ENCODE measurements at places on chromosomes 12 and 14. TPM values are rescaled to one million over a fixed set of nuclear protein-coding genes. Genes with fewer than 3 reads are reported as not detected.

GRCh38 chr12:46811185-46811584, 14.6 kb downstream of the SLC38A4 start:
- no peaks in the 10 kb centered on the region for H3K36me3 ChIP-seq
- H3K27me3 ChIP-seq, result no peaks in the 10 kb centered on the region
- no peak overlapping the region for H3K4me3 ChIP-seq

DNA sequence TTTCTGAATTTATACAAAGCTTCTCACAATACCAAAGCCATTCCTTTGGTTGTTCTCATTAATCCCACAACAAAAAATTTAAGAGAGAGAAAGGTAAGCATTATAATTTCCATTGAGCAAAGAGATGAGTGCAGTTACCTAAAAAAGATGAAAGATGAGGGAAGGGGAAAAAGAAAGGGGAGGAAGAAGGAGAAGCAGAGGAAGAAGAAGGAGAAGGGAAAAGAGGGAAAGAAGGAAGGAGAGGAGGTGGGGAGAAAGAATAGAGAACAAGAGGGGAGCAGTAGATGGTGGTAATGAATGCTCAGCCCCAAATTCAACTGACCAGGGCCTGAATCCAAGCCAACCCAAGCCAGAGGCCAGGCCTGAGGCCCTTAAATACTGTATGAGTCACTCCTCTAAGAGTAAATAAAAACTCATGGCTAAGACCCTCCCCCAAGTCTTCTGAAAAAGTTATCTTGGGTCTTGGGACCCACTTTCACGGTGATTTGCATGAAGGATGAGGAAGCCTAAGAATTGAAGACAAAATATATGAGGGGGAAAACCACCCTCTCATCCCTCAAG, 144.6 kb downstream of the ITPR2 start:
- no peak overlapping the region for H3K27ac ChIP-seq
- no peaks in the 10 kb centered on the region for H3K36me3 ChIP-seq
- H3K4me1 ChIP-seq, result peaks cover 27% of the 10 kb centered on the region
- no peaks in the 10 kb centered on the region for H3K27me3 ChIP-seq

GRCh38 chr14:61492474-61492873, 171.1 kb downstream of the PRKCH start:
- H3K4me1 ChIP-seq, result no peaks in the 10 kb centered on the region
- H3K27ac ChIP-seq, result no peak overlapping the region
- no peak for DNase-seq
- no peaks in the 10 kb centered on the region for H3K27me3 ChIP-seq

- peak overlapping the region; percentile 91 for H3K27ac ChIP-seq
- no peak overlapping the region for H3K4me3 ChIP-seq
- peak; percentile 85 for DNase-seq
- peaks cover 30% of the 10 kb centered on the region for H3K4me1 ChIP-seq
These were observed 34.9 kb downstream of the KRT80 start for GRCh38 chr12:52156757-52157565.

DNA sequence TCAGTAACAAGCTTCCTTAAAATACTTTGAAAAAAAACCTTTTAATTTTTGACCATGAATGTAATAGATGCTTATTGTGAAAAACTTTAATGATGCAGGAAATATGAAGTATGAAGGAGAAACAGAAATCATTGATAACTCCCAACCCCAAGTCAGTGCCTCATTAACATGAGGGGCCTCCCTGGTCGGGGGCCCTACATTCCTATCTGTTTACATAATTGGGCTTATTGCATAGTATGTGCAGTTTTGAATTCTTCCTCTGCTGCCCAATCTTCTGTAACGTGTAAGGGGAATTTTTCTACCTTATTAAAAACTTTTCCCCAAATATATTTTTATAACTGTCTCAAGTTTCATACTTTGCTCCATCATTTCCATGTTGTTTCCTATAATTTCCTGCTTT, 63.0 kb downstream of the SLC25A47 start:
- no peak for DNase-seq
- no peak overlapping the region for H3K4me3 ChIP-seq
- H3K27me3 ChIP-seq, result no peaks in the 10 kb centered on the region
- H3K36me3 ChIP-seq, result peaks cover 22% of the 10 kb centered on the region
- no peak overlapping the region for H3K27ac ChIP-seq
- peaks cover 29% of the 10 kb centered on the region for H3K4me1 ChIP-seq

- peaks cover 23% of the 10 kb centered on the region for H3K27me3 ChIP-seq
- no peak for DNase-seq
- H3K27ac ChIP-seq, result no peak overlapping the region
- H3K4me1 ChIP-seq, result no peaks in the 10 kb centered on the region
- H3K36me3 ChIP-seq, result no peaks in the 10 kb centered on the region
These were observed 155.8 kb upstream of the PKP2 start for GRCh38 chr12:33052141-33053051.

GRCh38 chr12:38956337-38956736, 50.9 kb upstream of the CPNE8 start:
- H3K27me3 ChIP-seq, result no peaks in the 10 kb centered on the region
- H3K4me1 ChIP-seq, result peaks cover 10% of the 10 kb centered on the region
- peak; percentile 45 for DNase-seq
- H3K27ac ChIP-seq, result no peak overlapping the region

- H3K27ac ChIP-seq, result no peak overlapping the region
- DNase-seq, result no peak
- H3K36me3 ChIP-seq, result no peaks in the 10 kb centered on the region
- H3K27me3 ChIP-seq, result no peaks in the 10 kb centered on the region
These were observed 95.9 kb downstream of the SLC35F4 start for GRCh38 chr14:57769863-57770523.

GRCh38 chr12:57340104-57340503, 89.1 kb upstream of the STAC3 start:
- peaks cover 6% of the 10 kb centered on the region for H3K4me1 ChIP-seq
- H3K27ac ChIP-seq, result no peak overlapping the region
- no peak for DNase-seq
- H3K36me3 ChIP-seq, result peaks cover 30% of the 10 kb centered on the region

DNA sequence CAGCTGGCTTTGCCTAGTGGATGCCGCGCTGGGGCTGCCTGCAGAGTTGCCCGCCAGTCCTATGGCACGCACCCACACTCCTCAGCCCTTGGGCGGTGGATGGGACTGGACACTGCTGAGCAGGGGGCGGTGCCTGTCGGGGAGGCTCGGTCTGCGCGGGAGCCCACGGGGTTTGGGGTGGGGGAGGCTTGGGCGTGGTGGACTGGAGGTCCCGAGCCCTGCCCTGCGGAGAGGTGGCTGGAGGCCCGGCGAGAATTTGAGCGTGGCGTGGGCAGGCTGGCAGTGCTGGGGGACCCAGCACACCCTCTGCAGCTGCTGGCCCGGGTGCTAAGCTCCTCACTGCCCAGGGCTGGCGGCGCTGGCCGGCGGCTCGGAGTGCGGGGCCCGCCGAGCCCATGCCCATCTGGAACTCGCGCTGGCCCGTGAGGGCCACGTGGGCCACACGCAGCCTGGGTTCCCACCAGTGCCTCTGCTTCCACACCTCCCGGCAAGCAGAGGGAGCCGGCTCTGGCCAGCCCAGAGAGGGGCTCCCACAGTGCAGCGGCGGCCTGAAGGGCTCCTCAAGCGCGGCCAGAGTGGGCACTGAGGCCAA, 68.1 kb downstream of the ETNK1 start:
- no peak overlapping the region for H3K4me3 ChIP-seq
- H3K36me3 ChIP-seq, result peaks cover 13% of the 10 kb centered on the region
- no peaks in the 10 kb centered on the region for H3K27me3 ChIP-seq
- H3K4me1 ChIP-seq, result no peaks in the 10 kb centered on the region
- no peak for DNase-seq

GRCh38 chr14:36217732-36218131, 41.2 kb upstream of the PTCSC3 start:
- H3K36me3 ChIP-seq, result no peaks in the 10 kb centered on the region
- no peak overlapping the region for H3K4me3 ChIP-seq
- H3K27me3 ChIP-seq, result no peaks in the 10 kb centered on the region
- H3K27ac ChIP-seq, result no peak overlapping the region

DNA sequence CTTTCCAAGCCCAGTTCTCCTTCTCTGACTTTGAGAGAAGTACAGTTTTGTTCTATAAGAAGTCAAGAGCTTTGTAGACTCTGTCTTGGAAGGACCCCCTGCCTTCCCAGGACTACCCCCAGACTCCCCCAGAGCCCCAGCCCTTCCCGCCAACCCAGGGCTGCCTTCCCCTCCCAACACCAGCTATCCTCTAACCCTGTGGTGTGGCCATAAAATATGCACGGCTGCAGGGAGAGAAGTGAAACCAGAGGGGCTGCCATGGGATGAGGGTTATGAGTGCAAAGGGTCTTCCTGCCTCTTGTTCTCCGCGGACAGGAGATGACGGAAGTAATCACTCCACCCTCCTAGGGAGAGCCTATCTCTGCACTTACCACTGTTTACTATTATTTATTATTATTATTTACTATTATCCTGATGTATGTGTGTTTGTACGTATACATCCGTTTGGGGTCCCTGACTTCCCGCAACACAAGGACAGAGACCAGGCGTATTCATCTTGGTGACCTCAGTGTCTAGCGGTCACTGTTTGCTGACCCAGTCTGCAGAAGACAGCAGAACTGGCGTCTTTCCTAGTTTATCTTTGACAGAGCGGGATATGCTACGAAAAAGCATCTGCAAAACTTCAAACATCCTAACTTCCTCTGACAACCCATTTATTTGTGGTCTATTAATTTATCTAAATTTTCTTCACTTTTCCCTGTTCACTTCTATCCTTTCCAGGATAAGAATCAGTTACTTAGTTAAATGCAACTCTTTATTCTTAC, 3.5 kb upstream of the SCNN1A start:
- H3K4me1 ChIP-seq, result peaks cover 49% of the 10 kb centered on the region
- no peak overlapping the region for H3K4me3 ChIP-seq
- H3K36me3 ChIP-seq, result peaks cover 4% of the 10 kb centered on the region
- no peaks in the 10 kb centered on the region for H3K27me3 ChIP-seq

DNA sequence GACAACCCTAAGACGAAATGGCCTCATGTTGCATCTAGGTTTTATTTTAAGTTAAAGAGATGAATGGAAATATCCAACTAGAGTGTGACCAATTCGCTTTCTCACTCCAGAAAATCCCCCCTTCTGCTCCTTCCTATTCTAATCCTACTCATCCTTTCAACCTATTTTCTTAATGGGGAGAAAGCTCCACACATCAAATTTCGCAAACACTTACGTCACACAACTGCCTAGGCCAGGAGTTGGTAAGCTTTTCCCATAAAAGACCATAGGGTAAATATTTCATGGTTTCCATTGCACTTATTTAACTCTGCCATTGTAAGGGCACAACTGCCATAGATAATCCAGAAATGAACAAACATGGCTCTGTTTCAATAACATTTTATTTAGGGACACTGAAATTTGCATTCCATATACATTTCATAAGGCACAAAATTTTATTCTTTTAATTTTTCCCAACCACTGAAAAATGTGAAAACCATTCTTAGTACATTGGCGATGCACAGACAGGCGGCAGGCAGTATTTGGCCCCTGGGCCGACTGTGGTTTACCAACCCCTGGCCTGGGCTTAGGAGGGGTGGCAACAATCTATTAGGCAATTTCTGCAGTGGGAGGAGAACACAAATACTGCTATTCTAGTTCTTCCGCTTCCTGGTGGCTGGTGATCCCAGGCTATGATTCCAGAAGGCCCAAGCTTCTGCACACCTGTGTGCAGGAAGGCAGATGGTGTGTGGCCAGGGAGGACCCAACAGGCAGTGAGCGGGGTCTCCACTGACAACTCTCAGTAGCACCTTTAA, 67.2 kb upstream of the FOXN3 start:
- no peak overlapping the region for H3K4me3 ChIP-seq
- H3K27ac ChIP-seq, result no peak overlapping the region

DNA sequence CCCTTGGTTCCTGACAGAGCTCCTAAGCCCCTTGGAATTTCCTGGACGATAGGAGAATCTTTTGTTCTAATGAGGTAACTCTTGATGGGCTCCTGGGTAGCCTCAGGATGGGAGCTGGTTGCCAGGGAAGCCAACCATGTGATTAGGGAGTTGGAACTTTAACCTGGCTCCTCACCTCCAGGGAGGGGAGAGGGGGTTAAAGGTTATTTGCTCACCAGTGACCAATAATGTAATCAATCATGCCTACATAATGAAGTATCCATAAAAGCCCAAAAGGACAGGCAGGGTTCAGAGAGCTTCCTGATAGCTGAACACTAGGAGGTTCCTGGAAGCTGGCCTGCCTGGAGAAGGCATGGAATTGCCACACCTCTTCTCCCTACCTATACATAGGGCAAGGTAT, 6.2 kb upstream of the CNOT2 start:
- no peak overlapping the region for H3K4me3 ChIP-seq
- no peak for DNase-seq
- H3K36me3 ChIP-seq, result peaks cover 39% of the 10 kb centered on the region
- H3K4me1 ChIP-seq, result peaks cover 18% of the 10 kb centered on the region
- no peaks in the 10 kb centered on the region for H3K27me3 ChIP-seq

GRCh38 chr14:21589317-21589716, 9.4 kb upstream of the OR10G3 start:
- H3K27me3 ChIP-seq, result peaks cover 13% of the 10 kb centered on the region
- H3K4me1 ChIP-seq, result no peaks in the 10 kb centered on the region
- H3K36me3 ChIP-seq, result no peaks in the 10 kb centered on the region
- no peak overlapping the region for H3K4me3 ChIP-seq

GRCh38 chr14:66972469-66972868, 216.8 kb upstream of the GARIN2 start:
- no peaks in the 10 kb centered on the region for H3K4me1 ChIP-seq
- no peaks in the 10 kb centered on the region for H3K27me3 ChIP-seq
- peaks cover 12% of the 10 kb centered on the region for H3K36me3 ChIP-seq
- no peak overlapping the region for H3K4me3 ChIP-seq

DNA sequence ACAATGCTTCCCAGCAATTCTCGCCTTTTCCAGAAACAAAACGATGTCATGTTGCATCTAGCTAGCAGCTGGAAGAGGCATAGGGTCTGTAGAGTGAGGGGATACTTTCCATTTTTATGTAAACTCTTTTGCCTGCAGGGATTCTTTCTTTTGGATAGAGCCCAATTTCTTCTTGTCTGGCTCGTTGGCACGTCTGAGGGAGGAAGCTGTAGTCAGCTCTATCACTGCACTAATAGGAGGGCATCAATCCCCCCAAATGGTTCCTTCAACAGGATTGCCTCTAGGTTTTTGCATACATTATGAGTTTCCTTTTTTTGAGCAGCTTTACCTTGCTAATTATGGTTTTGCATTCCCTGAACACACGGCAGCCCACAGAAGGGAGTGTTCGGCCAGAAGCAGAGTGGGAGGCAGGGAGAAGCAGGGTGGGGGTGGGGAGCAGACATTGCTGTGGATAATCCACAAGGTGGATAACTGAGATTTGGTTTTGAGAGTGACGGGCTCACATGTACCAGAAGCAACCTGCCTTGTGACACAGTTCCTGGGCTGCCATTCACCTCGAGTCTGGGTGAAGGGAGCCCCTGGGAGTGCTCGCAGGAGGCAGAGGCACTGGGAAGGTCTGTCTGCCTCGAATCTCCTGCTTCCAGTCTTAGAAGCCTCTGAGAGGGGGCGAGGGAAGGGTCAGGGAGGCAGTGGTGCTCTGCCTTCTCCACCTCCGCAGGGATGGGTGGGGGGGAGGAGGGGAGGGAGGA, 24.5 kb downstream of the LRTM2 start:
- peaks cover 70% of the 10 kb centered on the region for H3K27me3 ChIP-seq
- H3K4me1 ChIP-seq, result no peaks in the 10 kb centered on the region
- no peaks in the 10 kb centered on the region for H3K36me3 ChIP-seq
- no peak overlapping the region for H3K4me3 ChIP-seq
- H3K27ac ChIP-seq, result no peak overlapping the region
- no peak for DNase-seq

C14orf132 gene
- not detected for total RNA-seq

CLEC6A gene
- total RNA-seq, result not detected

DEGS2 gene
- 0.07 TPM for total RNA-seq

TRIAP1 gene
- 48.4 TPM for total RNA-seq

SLC35F4 gene
- total RNA-seq, result not detected

KRT82 gene
- not detected for total RNA-seq

INSM2 gene
- total RNA-seq, result 0.10 TPM

SINHCAF gene
- 100 TPM for total RNA-seq

NTF3 gene
- not detected for total RNA-seq

SLC5A8 gene
- total RNA-seq, result not detected

WDR20 gene
- total RNA-seq, result 24.8 TPM

SIX4 gene
- 13.6 TPM for total RNA-seq

SLC6A12 gene
- total RNA-seq, result not detected

MYH6 gene
- total RNA-seq, result not detected

GZMB gene
- total RNA-seq, result not detected

AKAP5 gene
- 0.14 TPM for total RNA-seq
